GM06990 (cell line): ENCODE measurements at places on chromosomes 6 and 20.

DNA sequence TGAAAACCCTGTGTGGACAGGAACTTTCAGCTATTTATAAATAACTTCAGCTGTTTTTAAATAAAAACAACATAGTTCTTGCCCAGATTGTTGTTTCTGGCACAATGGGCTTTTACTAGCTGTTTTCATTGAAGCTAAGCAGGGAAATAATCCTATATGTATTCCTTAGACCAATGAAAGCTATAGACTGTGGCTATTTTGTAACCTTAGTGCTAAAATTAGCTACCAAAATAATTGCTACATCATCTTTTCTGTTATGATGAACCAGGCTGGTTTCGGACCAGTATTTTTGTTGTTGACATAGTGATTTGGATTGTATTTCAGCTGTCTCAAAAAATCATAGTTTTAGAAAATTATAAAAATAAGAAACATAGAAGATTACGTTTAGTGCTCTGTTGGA is 13.7 kb downstream of the PHF3 start:
- no peak for DNase-seq

DNA sequence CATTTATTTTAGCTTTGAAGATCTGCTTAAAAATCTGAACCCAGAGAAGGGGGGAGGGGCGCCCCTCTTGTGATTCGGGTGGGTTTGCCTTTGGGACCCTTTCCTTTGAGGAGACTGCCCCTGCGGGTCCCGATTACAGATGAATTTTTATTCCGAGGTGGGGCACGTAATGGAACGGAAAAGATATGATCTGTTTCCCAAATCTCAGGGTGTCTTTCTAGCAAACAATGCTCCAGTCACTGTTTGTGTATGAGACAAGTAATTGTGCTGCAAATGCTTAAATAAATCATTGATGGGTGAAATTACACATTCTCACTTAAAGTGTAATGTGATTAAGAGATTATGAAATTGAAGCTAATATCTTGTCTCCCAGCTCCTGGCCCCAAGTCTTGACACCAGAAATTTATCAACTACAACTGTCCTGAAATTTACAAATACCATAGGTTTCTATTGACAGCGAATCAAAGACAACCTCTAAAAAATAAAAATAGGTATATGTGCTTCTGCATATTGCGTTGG is 30.7 kb downstream of the TFAP2A start:
- no peak for DNase-seq

DNA sequence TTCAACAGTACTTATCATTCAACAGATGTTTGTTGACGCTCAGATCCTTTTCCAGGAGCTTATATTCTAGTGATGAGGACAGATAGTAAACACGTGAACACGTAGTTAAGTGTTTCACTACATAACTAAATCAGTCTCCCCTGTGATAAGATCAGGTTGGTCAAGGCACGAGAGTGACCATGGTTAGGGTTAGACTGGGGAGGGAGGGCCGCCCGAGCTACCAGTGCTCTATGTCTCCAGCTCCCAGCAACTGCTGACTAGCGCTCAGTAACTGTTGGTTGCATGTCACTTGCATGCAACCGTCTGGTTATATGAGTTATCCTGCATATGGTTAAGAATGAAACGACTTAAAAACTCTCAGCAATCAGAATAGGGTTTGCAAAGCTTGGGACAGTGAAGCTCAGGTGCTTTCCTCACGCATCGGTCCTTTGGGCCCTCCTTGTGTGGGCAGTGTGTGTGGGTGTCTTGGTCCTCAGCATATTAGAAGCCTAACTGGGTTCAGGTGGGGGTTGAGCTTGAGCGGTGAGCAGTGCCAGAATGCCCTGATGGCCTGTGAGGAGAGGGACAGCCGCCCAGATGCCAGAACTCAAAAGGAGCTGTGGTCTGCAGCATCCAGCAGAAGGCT is 120.8 kb downstream of the ARID1B start:
- DNase-seq = no peak

- no peak for DNase-seq
Observed at GRCh38 chr6:170102038-170102437, 188.8 kb downstream of the DLL1 start.

- DNase-seq = no peak
Observed at GRCh38 chr6:33407132-33407718, 3.6 kb upstream of the PHF1 start.

GRCh38 chr20:49945701-49946477 is 9.7 kb downstream of the RNF114 start:
- DNase-seq = no peak

DNA sequence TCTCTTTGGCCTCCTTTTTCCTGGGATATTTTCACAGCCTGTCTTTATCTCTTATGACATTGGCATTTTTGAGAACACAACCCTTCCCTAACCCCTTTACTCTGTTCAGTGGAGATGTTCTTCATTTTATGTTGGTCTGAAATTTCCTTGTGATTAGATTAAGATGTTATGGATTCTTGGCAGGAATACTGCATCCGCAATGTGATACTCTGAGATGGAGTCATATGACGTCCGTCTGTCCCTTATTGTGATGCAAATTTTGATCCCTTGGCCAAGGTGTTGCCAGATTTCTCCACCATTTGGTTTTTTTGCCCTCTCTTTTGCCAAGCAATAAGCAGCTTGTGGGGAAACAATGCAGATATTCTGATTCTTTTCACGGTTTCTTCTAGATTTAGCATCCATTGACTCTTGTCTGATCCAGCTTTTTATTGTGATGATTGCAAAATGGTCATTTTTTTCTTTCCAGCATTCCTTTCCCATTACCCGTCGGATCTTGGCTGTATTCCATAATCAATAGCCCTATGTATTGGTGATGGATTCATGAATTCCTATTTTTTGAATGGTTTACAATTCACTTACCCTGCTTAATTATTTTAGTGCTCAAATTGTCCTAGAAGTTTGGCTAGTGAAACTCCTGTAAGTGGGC is 85.1 kb downstream of the NCOA3 start:
- DNase-seq = no peak

DNA sequence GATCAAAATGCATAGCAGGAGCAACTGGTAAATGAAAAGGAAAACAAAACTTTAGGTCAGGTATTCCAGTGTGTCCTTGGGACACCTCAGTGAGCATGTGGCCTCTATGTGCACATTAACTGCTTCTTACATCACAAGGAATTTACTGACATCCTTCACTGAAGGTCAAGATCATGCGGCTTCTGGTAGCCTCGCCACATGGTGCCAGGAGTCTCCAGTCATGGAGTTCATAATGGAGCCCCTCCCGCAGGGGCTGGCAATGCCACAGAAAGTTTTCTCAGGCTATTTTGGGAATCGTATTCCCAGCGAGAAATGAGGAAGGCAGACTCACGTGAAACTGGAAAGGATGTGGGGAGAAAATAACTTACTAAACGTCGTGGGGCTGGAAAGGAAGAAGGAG is 19.7 kb upstream of the SLC22A3 start:
- no peak for DNase-seq

GRCh38 chr6:91509711-91510110 is 922.8 kb upstream of the MAP3K7 start:
- DNase-seq = no peak

DNA sequence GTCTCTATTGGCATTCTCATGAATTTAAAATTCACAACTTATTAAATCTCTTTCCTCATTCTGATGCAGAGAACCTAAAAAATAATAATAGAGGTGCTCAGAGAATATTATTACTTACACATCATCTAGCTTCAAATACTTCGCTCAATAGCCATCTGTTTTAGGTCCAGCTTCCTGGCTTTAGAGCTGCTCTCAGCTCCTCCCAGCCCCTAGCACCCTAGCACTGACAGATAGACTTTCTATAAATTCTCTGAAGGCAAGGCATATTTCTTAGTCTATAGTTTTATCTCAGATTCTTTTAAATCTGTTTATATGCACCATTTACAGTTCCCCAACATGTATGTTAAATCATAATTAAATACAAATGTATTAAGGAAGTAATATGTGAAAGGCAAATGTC is 281.3 kb downstream of the PTPRK start:
- DNase-seq = no peak

- DNase-seq = no peak
Observed at GRCh38 chr6:15509335-15509933, 153.4 kb downstream of the DTNBP1 start.

- no peak for DNase-seq
Observed at GRCh38 chr6:37100745-37101144, 69.2 kb upstream of the PIM1 start.

GRCh38 chr6:20454204-20454824 is 52.6 kb downstream of the E2F3 start:
- no peak for DNase-seq

DNA sequence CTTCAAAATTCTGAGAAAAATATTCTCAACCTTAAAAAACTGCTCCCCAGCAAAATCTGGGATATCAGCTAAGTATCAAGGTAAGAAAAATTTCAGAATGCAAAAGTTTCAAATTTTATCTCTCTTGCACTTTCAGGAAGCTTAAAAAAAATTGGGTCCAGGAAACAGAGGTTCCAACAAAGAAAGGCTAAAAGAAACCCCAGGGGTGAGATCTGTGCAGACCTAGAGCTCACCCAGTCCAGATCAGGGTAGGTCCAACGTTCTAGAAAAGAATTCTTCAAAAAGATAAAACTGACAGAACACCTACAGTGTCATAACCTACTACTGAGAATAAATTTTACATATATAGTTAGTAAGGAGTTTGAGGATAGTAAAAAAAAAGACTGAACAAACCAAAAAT is 23.5 kb downstream of the ILRUN start:
- no peak for DNase-seq

DNA sequence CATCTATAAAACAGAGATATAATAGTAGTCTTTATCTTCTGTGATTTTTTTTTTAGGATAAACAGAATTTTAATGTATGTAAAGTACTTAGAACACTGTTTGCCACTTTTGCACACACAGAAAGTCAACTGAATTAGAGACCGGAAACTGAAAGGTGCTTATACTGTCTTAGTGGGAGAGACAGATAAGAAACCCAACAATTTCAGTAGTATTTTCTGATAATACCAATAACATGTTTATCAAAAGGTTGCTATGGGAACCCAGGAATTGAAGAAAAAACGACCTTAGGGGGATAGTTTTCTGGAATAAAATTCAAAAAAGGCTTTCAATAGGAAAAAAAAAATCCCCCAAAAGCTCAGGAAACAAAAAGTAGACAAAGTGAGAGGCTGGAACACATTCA is 138.6 kb downstream of the BCKDHB start:
- no peak for DNase-seq

GRCh38 chr6:108837236-108837971 is 10.8 kb upstream of the ARMC2 start:
- DNase-seq = no peak

DNA sequence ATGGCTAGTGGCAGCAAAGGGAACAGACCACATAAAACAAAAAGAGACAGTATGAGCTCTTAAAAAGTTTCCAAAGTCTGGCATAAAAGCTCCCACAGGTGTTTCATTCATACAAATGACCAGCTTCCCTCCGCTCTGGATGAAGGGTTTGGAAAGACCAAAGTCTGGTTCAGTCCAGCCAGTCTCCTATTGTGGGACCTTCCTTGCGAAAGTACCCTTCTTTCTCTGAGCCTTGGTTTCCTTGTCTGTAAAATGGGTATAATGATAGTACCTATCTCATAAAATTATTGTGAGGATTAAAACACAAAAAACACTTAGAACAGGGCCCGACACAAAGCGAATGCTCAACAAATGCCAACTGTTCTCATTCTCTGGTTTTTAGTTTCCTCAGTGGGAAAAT is 77.2 kb downstream of the UNC5CL start:
- no peak for DNase-seq

DNA sequence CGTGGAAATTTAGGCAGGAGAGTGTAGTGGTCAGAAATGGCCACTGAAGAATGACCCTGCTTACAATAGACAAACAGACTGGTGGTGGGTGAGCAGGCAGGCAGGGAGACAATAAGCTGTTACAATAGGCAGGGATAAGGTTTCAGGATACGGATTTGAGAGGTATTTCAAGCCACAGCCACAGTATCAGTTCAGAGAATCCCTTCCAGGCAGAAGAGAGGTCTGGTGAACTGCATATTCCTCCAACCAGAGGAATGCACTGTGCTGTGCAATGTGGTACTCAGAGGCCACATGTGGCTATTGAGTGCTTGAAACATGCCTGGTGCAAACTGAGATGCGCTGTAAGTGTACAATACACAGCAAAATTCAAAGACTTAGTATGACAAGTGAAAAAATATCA is 20.6 kb downstream of the RMND1 start:
- no peak for DNase-seq

DNA sequence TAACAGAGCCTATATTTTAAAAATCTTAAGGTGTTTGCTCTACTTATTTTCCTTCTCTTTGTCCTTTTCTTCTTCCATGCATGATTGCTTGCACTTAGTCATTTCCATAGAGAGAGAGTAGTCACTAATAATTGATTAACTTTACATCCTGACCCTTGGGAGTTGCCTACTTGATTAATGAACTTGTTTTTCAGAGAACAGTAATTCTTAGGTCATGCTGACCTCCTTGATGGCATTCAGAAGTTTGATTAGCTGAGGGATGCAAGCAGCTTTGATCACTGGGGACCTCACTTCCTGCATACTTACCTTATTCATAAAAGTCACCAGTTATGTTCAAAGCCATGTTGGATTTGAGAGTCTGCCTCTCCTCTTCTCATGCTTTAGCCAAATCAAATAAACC is 715.6 kb upstream of the ID4 start:
- DNase-seq = no peak

- DNase-seq = no peak
Observed at GRCh38 chr6:69871107-69871506, 4.8 kb downstream of the COL19A1 start.
